ENCODE measurements at places on chromosomes 5 and 9.

- no peak for DNase-seq
Observed at GRCh38 chr9:92265154-92265553, 28.3 kb downstream of the IARS1 start.

- DNase-seq: no peak
Observed at GRCh38 chr5:101677961-101678360, 618.1 kb downstream of the SLCO4C1 start.

DNA sequence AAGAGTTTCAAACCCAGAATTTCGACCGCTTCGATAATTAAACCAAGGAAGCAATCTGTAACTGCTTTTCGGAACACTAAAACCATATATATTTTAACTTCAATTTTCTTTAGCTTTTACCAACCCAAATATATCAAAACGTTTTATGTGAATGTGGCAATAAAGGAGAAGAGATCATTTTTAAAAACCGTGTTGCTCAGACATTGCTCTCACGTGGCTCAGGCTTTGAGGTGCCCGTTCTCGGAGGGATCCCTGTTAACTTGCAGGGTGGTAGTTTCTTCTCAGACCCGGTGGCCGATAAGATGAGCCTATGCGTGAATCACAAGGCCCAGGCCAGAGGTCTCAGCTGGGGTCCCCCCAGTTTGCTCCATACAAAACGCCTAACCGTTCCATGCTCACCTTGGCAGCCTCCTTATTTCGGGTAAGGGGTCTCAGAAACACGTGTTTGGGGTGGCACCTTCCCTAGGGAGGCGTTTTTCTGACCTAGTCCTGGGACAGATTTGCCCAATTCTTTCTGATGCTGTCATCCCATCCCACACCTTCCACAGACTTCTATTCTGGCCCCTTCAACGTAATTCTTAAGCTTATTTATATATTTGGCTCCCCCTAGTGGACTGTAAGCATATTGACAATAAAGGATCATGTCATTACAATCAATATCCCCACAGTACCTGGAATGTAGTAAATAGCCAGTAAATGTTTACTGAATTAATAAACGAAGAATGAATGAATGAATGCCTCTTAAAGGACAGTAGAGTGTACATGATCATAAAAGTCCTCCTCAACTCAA lies 48.1 kb downstream of the THBS4 start:
- peak; percentile 50 for DNase-seq

GRCh38 chr9:111925784-111926183 lies 29.2 kb downstream of the UGCG start:
- DNase-seq: no peak

DNA sequence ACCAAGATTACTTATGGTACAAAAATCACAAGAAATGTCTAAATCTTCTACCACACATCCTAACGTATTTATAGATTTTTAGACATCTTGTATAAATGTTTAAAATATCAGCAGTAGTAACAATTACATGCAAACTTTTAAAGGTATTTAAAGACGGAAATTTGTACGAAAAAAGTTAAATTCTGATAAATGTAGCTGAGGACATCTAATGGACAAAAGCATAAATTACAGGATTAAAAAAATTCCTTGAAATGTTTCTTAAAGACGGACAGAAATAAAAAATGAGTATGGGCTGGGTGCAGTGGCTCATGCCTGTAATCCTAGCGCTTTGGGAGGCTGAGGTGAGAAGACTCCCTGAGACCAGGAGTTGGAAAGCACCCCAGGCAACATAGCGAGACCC lies 15.8 kb downstream of the ERCC8 start:
- DNase-seq: no peak

GRCh38 chr5:53183880-53184279 lies 74.3 kb upstream of the MOCS2 start:
- no peak for DNase-seq

DNA sequence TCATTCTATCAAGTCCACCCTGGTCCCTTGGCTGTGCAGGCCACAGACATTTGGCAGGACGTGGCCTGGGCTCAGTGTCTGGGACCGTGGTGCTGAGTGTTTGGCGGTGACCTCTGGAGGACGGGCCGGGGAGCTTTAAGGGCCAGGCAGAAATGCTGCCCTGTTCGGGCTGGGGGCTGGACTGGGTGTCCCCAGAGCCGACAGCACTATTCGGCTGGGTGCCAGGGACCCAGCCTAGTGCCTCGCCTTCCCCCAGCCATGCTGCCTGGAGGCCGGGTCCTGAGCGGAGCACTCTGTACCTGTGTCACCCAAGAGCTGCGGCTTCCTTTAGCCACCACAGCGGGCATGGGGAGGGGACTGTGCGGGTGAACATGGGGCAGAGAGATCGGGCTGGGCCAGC lies 40.4 kb downstream of the COL5A1 start:
- no peak for DNase-seq

- DNase-seq: peak; percentile 83
Observed at GRCh38 chr9:95167998-95168397, 149.5 kb downstream of the FANCC start.

- DNase-seq: no peak
Observed at GRCh38 chr5:100643473-100643872, 108.3 kb downstream of the FAM174A start.

DNA sequence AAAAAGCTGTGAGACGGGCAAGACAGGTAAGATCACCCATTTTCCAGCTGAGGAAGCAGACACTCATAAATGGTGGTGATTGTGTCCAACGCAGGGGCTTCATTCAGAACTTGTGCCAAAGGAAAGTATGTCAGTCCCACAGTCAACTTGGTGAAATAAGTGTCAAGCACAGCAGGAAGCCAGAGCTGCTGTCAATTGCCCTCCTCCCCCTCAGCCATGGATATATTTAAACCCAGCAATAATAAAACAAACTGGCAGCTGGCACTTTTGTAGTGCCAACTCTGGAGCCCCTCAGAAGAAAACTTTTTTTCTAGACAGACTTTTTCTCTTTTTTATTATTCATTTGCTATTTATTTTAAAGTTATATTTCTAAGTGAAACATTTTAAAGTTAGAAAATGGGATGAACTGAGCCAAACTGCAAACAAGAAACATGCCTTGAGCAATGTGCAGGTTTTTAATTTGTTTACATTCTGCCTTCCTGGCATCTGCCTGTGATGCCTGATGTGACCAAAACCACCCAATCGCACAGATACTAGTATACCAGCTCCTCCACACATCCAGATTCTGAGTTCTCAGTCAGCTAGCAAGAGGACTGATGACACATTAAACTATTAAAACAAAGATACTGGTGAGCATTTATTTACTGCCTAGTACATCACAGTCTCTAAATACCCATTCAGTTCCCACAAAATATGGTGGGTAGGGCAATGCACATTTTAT lies 17.0 kb downstream of the DMAC1 start:
- no peak for DNase-seq

GRCh38 chr5:74294231-74294705 lies 346.3 kb downstream of the ENC1 start:
- no peak for DNase-seq

- no peak for DNase-seq
Observed at GRCh38 chr9:101014566-101014965, 14.0 kb upstream of the PLPPR1 start.

DNA sequence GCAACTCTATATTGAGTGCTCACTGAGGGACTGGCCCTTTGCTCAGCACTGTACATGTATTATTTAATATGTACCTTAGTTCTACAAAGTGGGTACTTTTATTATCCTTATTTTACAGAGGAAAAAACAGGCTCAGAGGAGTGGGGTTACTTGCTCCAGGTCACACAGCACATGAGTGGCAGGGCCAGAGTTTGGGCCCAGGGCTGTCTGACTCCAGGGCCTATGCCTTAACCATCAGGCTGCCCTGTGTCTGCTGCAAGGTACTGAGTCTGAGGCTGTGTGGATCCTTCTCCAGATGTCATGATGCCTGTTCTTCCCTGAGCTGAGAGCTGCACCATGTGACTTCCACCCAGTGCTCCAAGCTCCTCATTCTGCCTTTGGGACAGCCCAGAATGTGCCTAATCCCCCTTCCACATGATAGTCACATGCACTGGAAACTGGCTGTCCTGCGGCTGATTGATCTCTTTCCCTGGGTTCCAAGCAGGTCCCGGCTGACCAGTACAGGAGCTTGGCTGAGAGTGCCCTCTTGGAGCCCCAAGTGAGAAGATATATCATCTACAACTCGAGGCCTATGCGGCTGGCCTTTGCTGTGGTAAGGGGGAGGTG lies 15.4 kb downstream of the TMEM268 start:
- DNase-seq: no peak

- no peak for DNase-seq
Observed at GRCh38 chr5:160071516-160071915, 47.7 kb downstream of the PWWP2A start.

Measured in fibroblast of skin of left quadriceps (primary cell).